CD4-positive, alpha-beta memory T cell (primary cell): ENCODE measurements at places on chromosomes 12 and 14.

GRCh38 chr14:72745546-72745945, 148.4 kb downstream of the DPF3 start:
- DNase-seq, result no peak

DNA sequence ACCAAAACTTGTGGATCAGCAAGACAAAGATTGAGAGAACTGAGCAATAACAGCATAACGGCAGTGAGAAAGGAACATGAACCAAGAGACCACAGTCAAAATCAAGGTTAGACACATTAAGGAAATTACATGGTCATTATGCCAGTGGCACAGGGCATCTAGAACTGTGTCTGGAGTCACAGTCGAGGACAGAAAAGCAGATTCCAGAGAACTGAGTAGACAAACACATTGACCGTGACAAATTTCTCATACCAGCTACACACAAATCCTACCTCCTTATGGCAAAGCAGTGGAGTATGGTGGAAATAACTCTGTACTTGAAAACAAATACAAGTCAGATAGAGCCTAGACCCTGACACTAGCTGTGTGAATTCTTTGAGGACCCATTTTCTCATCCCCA, 367.3 kb downstream of the DUSP6 start:
- no peak for DNase-seq

DNA sequence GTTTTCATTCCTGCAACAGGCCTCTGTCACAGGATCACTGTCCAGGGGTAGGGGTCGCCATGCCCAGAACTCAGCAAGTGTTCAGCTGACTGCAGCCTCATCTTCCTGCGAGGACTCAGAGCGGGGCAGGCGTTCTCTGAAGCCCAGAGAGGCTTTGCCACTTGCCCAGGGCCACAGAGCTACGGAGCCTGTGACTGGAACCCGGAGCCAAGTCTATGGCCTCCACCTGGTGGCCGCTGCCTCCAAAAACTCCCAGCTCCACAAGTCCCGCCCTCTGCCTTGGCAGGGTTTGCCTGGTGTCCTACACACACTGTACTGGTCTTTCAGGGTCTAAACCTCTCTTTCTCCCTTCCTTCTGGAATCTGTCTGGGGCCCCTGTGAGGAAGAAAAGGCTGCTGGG, 8.7 kb upstream of the PPP1R13B start:
- DNase-seq, result no peak

GRCh38 chr12:124582108-124582424, 14.7 kb upstream of the NCOR2 start:
- DNase-seq, result no peak

DNA sequence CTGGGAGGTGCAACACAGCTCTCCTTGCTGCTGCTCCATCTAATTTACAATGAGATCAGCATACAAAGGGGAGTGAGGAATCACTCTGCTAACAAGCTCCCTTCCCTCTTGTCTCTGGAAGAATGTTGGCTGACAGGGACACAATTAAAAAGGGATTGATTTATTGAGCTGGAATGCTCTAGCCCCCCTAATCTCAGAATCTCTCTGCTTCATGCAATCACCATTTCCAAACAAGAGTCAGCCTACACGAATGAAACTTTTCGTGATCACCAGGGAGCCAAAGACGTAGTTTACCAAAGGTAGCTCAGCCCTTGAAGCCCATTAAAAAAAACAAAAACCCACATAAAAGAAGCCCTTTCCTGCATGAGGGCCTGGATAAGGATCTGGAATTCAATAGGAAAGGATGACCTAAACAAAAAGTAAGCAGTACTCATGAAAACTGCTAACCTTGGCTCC, 223.8 kb downstream of the C12orf75 start:
- DNase-seq, result no peak

DNA sequence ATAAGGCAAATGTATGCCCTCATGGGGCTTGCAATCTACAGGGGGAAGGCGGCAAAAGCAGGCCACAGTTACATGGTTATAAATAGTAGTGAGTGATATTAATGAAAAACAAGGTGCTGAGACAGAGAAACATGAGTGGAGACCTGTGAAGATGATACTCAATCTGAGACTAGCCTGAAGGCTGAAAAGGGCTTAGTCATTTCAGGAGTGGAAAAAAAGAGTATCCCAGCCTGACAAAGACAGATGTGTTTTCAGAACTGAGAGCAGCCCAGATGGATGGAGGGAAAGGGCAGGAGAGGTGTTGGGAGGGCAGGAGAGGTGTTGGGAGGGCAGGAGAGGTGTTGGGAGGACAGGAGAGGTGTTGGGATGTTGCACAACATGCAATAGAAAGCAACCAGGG, 181.9 kb downstream of the C12orf42 start:
- DNase-seq, result no peak

- DNase-seq, result no peak
Observed at GRCh38 chr12:84276215-84276614, 636.4 kb downstream of the SLC6A15 start.

GRCh38 chr12:53193985-53194716, 12.9 kb downstream of the ITGB7 start:
- no peak for DNase-seq

GRCh38 chr12:30582943-30583342, 112.7 kb downstream of the IPO8 start:
- DNase-seq, result no peak

- DNase-seq, result peak; percentile 78
Observed at GRCh38 chr12:6788972-6789924, at the start of gene CD4. TSS of gene CD4 (plus strand) at chr12:6789528. CDS start at chr12:6800139, 10,611 bp downstream.

- DNase-seq, result no peak
Observed at GRCh38 chr12:102759466-102759865, 157.6 kb downstream of the PAH start.

DNA sequence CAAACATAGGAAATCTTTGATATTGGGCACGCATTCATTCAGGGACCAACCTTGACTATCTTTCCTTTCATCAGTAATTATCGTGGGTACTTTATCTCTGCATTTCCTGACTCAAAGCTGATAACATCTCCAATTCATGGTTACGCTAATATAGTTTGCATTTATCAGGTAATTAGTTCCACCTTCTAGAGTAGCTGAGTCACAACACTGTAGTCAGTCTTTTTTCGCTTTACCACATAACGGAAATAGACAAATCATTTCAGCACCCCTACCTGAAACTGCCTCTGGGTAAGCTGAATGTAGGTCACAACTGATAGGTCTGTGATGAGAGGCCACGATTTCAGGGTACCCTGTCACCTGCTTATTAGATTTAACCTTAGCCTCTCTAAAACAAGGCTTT, 36.7 kb upstream of the IL22 start:
- DNase-seq, result peak; percentile 65

- no peak for DNase-seq
Observed at GRCh38 chr12:93292731-93293566, 84.8 kb upstream of the NUDT4 start.

GRCh38 chr14:57031474-57031873, 221.2 kb upstream of the OTX2 start:
- DNase-seq, result no peak

DNA sequence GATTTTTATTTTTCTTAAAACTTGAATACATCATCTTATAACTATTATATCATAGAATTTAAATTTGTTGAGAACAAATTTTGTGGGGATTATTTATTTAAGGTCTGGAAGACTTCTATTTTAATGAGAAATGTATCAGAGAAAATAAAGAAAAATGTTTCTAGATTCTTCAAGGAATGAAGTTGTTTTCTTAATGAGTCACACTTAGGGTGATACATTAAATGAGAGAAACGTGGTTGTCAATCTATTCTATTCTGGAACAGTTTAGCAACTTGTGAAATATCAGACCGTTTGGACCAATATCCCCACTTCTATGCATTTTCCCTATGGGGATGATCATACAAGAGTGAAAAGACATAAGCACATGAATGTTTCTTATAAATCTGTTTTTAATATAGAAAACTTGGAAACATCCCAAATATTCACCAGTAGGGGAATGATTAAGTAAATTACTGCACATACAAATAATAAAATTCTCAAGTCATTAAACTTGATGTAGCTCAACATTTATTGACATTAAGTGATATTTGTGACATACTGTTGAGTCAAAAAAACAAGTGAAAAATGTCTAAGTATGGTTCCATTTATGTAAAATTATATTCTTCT, 88.5 kb downstream of the E2F7 start:
- no peak for DNase-seq

- no peak for DNase-seq
Observed at GRCh38 chr12:810116-810515, 57.7 kb downstream of the WNK1 start.

GRCh38 chr14:61130512-61131260, 149.6 kb downstream of the SLC38A6 start:
- no peak for DNase-seq

GRCh38 chr14:100834082-100834793, 8.3 kb downstream of the MEG3 start:
- DNase-seq, result no peak

GRCh38 chr12:81759190-81760051, at the start of gene PPFIA2:
TSS of gene PPFIA2 (minus strand) at chr12:81759350.
- peak; percentile 21 for DNase-seq

GRCh38 chr12:3299929-3300832, 190.8 kb upstream of the PRMT8 start:
- peak; percentile 74 for DNase-seq

- no peak for DNase-seq
Observed at GRCh38 chr14:64509036-64509435, 4.5 kb downstream of the ZBTB1 start.

GRCh38 chr12:121227294-121227693, 17.4 kb downstream of the P2RX4 start:
- no peak for DNase-seq

DNA sequence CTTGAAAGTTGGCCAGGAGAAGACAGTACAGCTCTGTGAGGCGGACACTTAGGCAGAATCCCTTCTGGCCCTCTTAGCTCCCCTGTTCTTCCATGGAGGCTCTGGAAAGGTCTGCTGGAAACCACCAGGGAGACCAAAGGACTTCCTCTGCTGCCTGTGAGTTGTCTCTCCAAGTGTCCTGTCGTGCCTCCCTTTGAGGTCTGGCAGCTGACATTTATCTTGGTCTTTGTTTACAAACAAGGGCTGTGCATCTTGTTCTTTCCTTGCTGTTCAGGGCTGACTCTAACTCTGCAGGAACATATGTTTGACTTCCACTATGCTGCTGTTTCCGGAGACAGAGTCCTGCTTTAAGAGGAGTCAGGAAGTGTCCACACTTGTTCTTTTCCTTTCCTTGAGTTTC, 159.9 kb upstream of the FRMD6 start:
- DNase-seq, result no peak

GRCh38 chr14:21032326-21033132, 2.1 kb downstream of the RNASE13 start:
- DNase-seq, result no peak

DNA sequence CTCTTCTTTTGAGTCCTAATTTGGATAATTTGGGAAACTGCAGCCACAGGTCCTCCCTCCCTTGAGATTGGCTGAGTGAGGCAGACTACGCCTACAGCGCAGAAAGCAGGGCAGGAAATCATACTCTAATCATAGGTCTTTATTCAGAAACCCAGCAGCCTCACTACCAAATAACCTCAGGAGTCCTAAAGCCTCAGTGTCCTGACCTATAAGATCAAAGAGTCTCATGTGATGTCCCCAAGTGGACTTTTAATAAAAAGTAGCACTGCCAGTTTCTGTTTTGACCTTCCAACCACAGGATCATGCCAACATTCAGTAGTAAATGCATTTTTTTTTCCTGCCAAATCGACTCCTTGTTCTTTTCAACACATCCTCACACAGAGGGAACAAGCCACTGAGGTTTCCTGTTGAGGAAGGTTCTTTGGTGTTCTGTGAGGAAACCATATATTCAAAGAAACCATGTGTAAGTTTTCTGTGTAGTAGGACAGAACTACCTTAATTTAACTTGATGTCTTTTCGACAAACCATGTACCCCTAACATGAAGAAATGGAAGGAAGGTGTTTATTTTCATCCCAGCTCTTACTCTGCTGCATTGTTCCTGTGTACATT, 72.2 kb downstream of the VCPKMT start:
- DNase-seq, result peak; percentile 38

GRCh38 chr12:124109760-124110159, 136.7 kb downstream of the ZNF664 start:
- DNase-seq, result no peak

DNA sequence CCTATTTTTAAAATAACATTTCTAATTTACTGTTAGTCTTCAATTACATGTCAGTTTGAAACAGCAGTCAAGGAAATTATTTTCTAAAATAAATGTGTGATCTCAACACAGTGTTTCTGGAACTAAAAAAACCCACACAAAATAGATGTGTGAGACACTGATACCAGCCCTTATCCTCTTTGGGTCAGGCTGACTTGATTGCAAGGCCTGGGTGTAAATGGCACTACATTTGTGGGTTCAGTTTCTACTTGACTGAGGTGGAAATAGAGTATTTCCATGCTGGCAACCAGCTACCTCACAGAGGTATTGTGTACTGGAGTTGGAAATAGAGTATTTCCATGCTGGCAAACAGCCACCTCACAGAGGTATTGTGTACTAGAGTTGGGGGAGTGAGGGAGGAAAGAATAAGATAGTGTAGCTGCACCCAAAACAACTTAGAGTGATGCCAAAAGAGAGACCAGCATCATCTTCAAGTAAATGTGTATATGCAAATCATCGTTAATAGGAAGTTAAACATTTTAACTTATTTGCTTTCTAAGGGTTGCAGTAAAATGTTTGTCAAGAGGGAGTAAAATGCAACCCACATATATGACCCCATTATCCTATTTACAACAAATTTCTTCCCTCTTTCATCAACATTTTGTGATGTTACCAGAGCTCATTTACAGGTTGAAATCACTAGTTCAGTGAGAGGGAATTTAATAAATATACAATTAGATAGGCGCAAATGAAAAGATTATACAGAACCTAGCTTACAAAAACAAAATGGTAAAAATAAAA, 10.7 kb upstream of the LYZ start:
- no peak for DNase-seq

DNA sequence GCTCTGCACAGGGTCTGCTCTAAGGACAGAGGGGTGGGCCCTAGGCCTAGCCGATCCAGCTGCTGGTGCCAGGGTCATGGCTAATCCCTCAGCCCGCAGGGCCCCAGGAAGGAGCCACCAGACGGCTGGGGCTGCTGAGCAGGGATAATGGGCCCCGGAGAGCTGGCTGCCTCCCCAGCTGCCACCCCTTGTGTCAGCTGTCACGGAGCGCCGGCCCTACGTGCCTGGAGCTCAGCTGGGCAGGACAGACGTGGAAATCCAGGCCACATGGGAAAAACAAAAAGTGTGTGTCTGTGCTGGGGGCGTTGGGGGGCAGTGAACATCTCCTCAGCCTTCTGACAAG, 36.2 kb downstream of the CHGA start:
- DNase-seq, result no peak

- no peak for DNase-seq
Observed at GRCh38 chr12:26825459-26826016, 7.5 kb downstream of the ITPR2 start.

GRCh38 chr12:29152223-29152868, 3.3 kb downstream of the FAR2 start:
- no peak for DNase-seq
